ENCODE measurements at places on chromosomes 7 and 10. TPM values are rescaled to one million over a fixed set of nuclear protein-coding genes. Genes with fewer than 3 reads are reported as not detected.

The FEZF1 gene
- not detected for total RNA-seq

GRCh38 chr7:86963599-86964230, 95.7 kb downstream of the ELAPOR2 start:
- no peak overlapping the region for H3K4me3 ChIP-seq
- no peaks in the 10 kb centered on the region for H3K36me3 ChIP-seq
- H3K27me3 ChIP-seq: no peaks in the 10 kb centered on the region
- no peak for DNase-seq
- H3K27ac ChIP-seq: no peak overlapping the region
- H3K4me1 ChIP-seq: no peaks in the 10 kb centered on the region

DNA sequence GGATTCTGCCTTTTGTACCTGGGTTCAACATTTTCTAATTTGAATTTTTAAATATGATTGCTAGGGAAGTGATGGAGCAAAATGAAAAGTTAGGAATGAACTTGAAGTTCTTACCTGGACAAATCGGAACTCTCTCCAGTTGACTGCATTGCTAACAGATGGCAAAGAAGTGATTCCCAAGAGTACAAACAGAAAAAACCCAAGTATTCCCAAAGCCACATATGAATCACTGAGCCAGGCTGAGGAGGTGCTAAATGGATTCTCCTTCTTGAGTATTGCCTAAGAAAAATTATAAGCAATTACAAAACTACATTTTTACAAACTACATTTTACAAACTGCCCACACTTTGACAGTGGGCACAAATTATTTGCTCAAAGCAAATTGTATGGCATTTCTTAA, 25.9 kb downstream of the STEAP4 start:
- no peaks in the 10 kb centered on the region for H3K27me3 ChIP-seq
- no peak overlapping the region for H3K27ac ChIP-seq
- DNase-seq: no peak
- H3K36me3 ChIP-seq: no peaks in the 10 kb centered on the region
- no peak overlapping the region for H3K4me3 ChIP-seq

DNA sequence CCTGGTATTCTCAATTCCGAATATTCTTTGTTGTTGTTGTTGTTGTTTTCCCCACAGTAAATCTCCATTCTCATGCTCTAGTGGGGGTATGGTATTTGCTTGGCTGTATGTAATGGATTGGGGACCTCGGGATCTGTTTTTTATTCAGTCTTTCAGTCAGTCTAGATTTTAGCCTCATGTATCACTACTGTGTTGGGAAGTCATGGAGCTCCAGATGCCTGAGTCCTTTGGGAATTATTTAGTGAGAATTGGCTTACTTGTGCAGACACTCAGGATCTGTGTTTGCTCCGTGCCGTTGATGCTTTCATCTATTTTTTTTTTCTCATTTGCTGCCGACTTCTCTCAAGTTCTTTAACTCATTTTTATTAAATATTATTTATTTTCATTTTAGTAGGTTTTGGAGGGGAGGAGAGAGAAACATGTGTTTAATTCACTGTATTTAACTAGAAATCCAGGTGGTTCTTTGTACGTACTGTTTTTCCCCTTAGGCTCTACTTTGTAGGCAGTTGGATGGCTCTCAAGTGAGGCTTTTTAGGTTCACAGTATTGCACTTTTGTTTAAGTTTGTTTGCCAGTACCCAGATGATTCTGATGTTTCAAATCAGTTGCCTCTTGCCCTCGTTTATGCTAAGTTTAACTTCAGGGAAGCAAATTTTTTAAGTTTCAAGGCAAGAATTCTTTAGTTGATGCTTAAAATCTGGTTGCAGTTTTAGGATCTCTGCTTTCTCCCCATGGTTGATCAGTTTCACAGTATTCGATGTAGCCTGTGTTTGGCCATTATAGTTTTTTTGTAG, 36.9 kb downstream of the ZNRF2 start:
- H3K4me3 ChIP-seq: no peak overlapping the region
- DNase-seq: no peak
- H3K27ac ChIP-seq: no peak overlapping the region
- H3K36me3 ChIP-seq: peaks cover 3% of the 10 kb centered on the region
- peaks cover 15% of the 10 kb centered on the region for H3K4me1 ChIP-seq

The CDC14C gene
- not detected for total RNA-seq

GRCh38 chr7:79458796-79459195, 5.3 kb upstream of the MAGI2 start:
- H3K4me3 ChIP-seq: no peak overlapping the region
- H3K27me3 ChIP-seq: no peaks in the 10 kb centered on the region
- DNase-seq: no peak
- no peak overlapping the region for H3K27ac ChIP-seq
- peaks cover 78% of the 10 kb centered on the region for H3K4me1 ChIP-seq
- H3K36me3 ChIP-seq: no peaks in the 10 kb centered on the region

The TEX36 gene
- not detected for total RNA-seq
